Trophoblast cell (in vitro differentiated cells and primary cell): ENCODE measurements at places on chromosomes 4 and X.

DNA sequence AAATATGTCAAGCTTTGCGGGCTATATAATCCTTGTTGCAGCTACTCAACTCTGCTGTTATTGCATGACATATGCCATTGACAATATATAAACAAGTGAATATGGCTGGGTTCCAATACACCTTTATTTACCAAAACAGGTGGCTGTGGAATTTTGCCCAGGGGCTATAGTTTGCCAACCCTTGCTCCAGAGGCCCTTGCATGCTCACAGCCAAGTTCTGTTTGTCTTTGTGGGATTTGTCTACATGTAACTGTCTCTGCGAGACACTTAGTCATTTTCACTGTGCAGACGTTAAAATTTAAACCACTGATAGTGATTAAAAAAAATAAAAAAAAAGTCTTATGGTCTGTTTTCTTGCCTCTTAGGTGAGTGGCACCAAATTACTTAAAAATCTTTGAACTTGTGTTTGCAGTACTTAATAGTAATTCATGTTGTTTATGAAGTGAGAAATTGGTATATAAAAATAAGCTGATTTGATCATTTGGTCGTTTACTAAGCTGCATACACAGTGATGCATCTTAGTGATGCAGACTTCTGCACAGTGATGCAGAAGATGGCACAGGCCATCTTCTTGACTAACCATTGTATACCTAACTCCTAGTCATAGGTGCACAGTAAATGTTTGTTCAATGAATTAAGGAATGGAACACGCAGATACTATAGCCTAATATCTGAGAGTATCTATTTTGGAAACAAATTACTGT, 170.9 kb downstream of the FRMPD4 start:
- no peaks in the 10 kb centered on the region for H3K4me1 ChIP-seq
- H3K27ac ChIP-seq, result no peak overlapping the region
- H3K4me3 ChIP-seq, result no peak overlapping the region
- no peaks in the 10 kb centered on the region for H3K27me3 ChIP-seq

DNA sequence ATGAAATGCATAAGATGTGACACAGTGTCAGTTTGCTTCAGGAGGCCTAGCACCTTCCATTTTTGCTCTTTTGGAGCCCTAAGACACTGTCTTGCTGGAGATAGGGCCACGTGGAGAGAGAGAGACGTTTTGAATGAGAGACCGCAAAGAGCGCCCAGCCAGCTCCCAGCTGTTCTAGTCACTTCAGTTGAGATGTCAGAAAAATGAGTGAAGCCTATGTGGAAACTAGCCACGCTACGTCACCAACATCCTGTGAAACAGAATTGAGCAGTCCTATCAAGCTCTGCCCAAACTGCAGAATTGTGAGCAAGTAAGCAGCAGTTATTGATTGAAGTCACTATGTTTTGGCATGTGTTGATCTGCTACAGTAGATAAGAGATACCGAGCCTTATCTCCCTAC, 13.1 kb downstream of the GPR82 start:
- DNase-seq, result peak; percentile 28
- no peaks in the 10 kb centered on the region for H3K36me3 ChIP-seq
- no peaks in the 10 kb centered on the region for H3K4me1 ChIP-seq
- no peak overlapping the region for H3K27ac ChIP-seq

DNA sequence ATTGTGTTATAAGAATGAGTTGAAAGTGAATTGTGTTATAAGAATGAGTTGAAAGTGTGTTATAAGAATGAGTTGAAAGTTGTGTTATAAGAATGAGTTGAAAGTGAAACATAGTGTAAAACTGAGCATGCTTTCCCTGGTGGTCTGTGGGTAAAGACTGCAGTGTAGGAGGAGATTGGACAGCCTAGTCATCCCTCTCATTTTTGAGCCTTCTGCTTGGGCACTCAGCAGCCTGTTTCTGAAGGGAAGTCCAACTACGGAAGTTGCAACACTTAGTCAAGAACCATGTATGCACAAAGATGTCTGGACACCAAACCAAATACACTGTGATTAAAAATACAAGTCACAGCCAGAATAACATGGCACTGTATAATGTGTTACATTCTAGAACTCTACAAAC, 72.6 kb downstream of the ANK2 start:
- no peaks in the 10 kb centered on the region for H3K27me3 ChIP-seq
- H3K4me3 ChIP-seq, result no peak overlapping the region
- H3K4me1 ChIP-seq, result no peaks in the 10 kb centered on the region
- DNase-seq, result no peak
- no peak overlapping the region for H3K27ac ChIP-seq

- H3K27me3 ChIP-seq, result no peaks in the 10 kb centered on the region
- no peaks in the 10 kb centered on the region for H3K4me1 ChIP-seq
- no peak for DNase-seq
- H3K27ac ChIP-seq, result no peak overlapping the region
These were observed 128.1 kb upstream of the NDP start for GRCh38 chrX:44101281-44101680.

DNA sequence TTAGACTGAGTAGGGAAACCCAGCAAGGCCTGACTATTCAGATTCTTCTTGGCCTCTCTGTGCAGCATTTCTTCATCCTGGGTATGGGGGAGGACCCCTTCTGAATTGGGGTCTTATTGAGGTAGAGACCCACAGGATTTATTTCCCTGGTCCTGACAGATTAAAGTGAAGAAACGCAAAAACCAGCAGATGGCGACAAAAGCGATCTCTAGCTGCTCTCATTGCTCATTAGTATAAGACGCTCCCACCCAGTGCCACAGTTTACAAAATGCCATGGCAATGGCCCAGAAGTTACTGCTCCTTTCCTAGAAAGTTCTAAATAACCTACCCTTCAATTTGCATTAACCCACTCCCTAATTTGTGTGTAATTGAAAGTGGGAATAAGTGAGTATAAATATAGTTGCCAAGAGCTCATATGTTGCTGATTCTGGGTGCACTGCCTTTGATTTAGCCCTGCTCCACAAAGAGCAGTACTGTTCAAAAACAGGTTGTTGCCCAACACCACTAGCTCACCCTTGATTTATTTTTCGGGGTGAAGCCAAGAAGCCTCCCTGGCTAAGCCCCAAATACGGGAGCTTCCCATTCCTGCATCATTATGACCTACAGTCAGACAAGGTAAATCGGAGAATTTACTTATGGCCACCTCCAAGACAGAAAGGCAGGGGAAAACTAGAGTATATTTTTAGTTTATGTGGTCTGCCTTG, 3.7 kb upstream of the BEX4 start:
- peaks cover 2% of the 10 kb centered on the region for H3K4me1 ChIP-seq
- no peak overlapping the region for H3K4me3 ChIP-seq
- H3K27me3 ChIP-seq, result no peaks in the 10 kb centered on the region
- H3K36me3 ChIP-seq, result no peaks in the 10 kb centered on the region
- no peak overlapping the region for H3K27ac ChIP-seq

- H3K36me3 ChIP-seq, result no peaks in the 10 kb centered on the region
- H3K4me3 ChIP-seq, result no peak overlapping the region
- no peak for DNase-seq
- no peak overlapping the region for H3K27ac ChIP-seq
These were observed 153.4 kb downstream of the BMPR1B start for GRCh38 chr4:94911106-94911505.

GRCh38 chr4:118327554-118328241, 25.1 kb downstream of the PRSS12 start:
- H3K36me3 ChIP-seq, result peaks cover 16% of the 10 kb centered on the region
- no peaks in the 10 kb centered on the region for H3K4me1 ChIP-seq
- H3K27ac ChIP-seq, result no peak overlapping the region
- no peak overlapping the region for H3K4me3 ChIP-seq
- no peaks in the 10 kb centered on the region for H3K27me3 ChIP-seq
